ENCODE measurements at places on chromosomes 3 and 15. TPM values are rescaled to one million over a fixed set of nuclear protein-coding genes. Genes with fewer than 3 reads are reported as not detected.

SYNPR gene
- total RNA-seq, result 0.43 TPM

ZNF501 gene
- 4.0 TPM for total RNA-seq

DNA sequence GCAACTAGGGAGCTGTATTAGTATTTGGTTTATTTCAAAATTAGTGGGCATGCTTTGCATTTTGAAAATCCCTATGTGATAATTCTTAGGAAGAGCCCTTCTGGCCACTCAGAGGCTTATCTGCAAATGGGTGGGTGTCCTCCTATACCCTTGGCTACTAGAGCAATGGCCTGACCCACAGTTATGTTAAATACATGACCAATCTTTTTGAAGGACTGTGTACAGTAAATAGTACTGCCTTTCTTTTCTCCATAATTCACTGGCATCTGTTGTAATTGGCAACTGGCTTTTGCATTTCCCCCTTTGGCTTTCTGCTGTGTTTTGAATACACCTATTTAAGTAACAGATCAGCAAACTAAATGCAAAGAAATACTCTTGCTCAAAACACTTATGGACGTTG is 175.4 kb downstream of the ANXA2 start:
- DNase-seq, result no peak

DNA sequence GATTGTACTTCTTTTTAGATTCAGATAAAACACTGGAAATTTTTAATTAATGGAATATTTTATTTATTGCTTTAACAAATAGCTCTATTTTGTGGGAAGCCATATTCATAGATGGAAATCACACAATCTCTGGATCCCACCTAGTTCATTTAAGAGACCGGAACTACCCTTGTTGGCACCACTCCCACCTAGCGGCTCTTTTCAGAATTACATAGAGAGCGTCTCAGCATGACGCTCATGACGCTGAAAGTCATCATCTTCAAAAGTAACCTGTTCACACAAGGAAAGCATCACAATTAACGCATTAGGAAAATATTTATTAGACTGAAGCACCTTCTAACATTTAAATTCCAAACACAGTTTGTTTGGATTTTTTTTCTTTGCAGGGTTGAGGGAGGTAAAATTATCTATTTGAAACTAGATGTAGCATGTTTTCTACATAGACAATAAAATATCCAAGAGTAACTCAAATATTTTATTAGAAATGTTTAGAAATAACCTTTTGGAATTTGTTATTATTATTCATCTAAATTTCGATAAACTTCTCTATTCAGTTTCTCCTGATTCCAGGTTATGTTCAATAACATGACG is 214.9 kb upstream of the ARRDC4 start:
- DNase-seq, result no peak

DNA sequence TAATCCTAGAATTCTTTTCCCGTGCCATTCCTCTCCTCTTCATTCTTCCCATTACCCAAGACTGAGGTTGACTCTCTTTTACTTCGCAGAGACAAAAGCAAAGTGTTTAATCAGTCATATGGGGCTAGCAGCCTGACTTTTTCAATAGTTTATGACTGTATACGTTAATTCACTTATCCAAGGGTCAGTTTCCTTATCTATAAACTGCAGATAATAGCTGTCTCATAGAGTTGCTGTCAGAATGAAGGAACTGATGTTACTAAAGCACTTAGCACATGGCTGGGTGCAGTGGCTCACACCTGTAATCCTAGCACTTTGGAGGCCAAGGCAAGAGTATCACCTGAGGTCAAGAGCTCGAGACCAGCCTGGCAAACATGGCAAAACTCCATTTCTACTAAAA is 43.5 kb upstream of the ULK4 start:
- no peak for DNase-seq

DNA sequence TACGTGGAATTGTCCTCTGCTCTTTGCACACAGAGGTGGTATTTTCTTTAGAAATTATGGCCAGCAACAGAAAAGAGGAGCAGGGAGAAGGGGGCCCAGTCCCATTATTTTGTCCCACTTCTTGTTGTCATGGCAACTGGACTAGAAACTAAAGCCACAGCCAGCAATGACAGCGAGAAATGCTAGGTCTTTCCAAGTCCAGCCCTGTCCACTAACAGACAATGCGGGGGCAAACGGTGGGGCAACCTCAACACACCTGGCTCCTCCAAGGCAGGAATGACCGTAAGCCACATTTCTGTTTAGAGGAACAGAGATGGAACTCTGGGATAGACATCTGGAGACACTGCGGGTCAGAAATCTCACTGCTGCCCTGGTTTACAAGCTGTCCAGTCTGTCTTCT is 107.3 kb downstream of the RFTN1 start:
- no peak for DNase-seq

GRCh38 chr3:181210275-181210674 is 220.7 kb upstream of the DNAJC19 start:
- DNase-seq, result no peak

DNA sequence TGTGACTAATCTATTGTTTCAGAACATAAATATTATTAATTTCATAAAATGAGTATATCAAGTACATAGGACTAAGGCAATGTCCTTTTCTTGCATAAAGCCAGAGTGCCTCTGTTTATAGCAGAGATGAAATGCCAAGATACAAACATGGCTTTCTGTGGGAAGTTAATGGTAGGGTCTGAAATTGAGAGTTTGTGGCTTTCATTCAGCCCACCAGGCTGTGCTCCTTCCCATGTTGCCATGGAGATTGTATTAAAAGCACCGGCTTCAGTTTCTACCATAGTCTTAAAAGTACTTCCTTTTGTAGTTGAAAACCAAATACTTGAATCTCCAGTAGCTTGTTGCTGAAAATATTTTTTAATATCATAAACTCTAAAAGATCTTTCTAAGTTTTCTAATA is 114.0 kb downstream of the LRRC28 start:
- peak; percentile 24 for DNase-seq

DNA sequence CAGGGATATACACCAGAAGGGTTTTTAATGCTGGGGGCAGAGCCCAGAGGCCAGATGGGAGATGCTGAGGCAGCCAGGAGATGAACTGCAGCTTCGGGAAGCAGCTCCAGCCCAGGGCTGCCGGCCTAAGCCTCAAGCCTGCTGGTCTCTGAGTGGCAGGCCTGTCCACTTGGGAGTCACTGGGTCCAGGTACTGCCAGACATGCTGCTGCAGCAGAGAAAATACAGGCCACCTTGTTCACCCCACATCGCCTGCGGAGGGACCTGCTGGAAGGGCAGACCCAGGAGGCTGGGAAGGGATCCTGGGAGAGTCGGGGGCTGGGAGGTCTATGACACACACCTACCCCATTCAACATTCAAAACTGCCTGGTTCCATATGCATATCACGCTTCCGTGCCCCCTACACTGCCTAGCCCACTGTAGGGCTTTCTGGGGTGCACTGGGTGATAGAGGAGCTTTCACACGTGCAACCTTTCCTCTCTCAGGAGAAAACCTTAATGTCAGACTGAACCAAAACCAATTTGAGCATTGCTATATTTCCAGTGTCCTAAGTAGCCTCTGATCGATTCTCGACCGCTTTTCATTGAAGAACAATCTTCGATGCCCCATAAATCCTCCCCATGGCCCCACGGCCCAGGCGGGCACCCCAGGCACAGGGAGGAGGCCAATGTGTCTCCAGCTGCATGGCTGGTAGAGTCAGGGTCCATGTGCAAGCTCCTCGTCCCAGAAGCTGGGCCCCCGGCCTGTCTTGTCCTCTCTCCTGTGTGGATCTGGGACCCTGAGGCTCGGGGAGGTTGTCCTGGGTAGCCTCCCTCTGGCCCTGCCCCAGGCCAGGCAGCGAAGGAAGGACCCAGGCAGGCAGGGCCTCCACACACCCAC is 147.4 kb downstream of the ATP10A start:
- no peak for DNase-seq

- DNase-seq, result no peak
Measured at GRCh38 chr3:38154625-38155255, 10.6 kb upstream of the OXSR1 start.

- DNase-seq, result no peak
Measured at GRCh38 chr3:133962849-133963248, 66.9 kb downstream of the SLCO2A1 start.

- no peak for DNase-seq
Measured at GRCh38 chr3:53140847-53141845, 10.9 kb upstream of the RFT1 start.
